Left colon (tissue), 2 donors: ENCODE measurements at places on chromosomes 11 and 22. TPM values are rescaled to one million over a fixed set of nuclear protein-coding genes. Genes with fewer than 3 reads are reported as not detected.

DNA sequence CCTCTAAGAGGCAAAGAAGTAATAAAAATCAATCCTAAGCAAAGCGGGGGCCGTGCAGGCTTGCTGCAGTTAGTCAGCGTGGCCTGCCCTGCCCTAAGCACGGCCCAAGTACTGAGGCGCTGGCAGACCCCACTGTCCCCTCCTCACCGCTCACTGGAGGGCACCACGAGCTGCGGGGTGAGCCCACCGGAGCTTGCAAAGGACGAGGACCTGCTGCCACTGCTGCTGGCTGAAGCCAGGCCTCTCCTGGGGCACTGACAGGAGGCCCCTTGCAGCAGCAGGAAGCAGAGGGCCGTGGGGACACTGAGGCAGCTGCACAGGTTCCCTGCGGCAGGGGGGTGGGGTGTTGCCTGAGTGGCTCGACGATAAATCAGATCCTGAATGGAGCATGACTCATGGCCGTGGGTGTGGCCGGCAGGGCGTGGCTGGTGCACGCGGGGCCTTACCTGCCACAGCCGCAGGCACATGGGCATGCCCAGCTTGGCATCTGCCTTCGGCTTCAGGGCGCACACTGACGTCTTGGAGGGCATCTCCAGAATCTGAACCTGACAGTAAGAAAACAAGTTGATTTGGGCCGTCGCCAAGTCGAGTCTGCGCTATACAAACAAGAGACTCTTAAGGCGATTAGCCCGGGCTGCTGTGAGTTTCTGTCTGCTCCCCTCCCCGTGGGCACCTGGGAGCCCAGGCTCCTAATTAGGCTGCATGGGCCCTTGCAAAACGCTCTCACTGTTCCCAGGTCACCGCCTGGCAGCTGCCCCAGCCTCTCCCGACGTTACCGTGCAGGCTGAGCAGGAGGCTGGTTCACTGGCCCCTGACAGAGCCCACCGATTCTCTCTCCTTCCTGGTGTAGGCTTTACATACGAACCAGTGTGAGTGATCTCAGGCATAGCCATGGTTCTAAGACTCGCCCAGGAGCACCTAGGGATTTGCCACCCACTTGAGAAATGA lies 45.9 kb downstream of the TBX1 start:
- DNase-seq, result peak; percentile 91

APOA1 gene
- total RNA-seq, result not detected

- no peak for DNase-seq
Measured at GRCh38 chr11:69877235-69877634, 58.0 kb upstream of the FGF3 start.

SLC22A8 gene
- not detected for total RNA-seq

DNA sequence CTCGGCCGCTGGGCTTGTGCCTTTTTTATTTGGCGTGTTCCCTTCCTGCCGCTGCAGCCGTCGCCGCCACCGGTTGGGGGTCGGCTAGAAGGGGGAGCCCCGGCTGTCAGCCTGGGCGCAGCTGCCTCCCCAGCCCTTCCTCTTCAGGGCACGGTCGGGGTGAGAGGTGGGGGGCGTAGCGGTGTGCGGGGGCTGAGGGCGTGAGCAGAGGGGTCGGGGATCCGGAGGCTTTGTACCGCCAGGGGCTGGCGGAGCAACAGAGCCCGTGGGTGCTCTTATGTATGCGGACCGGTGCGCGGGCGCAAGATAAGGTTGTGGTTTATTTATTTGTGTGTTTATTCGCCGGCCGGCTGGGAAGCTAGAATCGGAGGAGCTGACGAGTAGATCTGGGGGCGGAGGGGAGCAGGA lies 477 bp downstream of the ZBTB16 start:
- DNase-seq, result peak; percentile 64

DNA sequence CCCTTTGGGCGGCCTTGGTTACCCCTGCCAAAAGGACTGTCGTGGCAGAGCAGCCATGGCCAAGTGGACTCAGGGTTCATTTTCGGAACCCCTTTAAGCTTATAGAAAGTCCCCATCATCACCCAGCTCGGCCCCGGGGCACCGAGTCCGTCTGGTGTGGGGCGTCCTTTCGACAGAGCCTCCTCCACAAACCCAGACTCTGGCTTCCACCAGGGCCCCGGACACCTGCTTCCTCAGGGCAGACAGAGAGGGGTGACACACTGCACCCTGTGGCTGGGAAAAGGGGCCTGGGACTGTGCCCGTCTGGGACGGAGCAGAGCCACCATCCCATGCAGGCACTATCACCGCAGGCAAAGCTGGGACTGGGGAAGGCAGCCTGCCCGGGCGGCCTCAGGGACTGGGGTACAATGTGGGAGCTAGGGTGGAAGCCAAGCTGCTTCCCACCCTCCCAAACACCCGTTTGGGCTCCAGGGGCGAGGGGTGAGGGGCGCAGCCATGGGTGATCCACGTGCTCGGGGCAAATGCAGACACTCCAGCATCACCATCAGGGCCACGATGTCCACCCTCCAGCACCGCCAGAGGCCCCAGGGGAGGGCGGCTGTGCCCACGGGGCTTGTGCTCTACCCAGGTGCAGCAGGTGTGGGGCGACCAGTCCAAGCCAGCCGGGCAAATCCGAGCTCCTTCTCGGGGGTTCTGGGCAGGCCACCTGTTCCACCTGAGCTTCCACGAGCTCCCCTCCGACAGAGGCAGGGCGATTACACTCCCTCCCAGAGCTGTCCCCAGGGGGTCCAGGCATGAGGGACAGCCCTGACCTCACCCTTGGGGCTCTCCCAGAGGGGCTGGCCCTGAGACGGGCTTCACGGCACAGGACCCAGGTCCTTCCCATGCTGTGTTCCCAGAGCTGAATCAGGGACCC lies 11.7 kb upstream of the MRPL23 start:
- DNase-seq, result peak; percentile 0

FOXRED1 gene
- total RNA-seq, result 25.5 TPM

GRCh38 chr11:100830274-100830673 lies 143.2 kb downstream of the ARHGAP42 start:
- no peak for DNase-seq

- no peak for DNase-seq
Measured at GRCh38 chr11:128488471-128488870, 98.9 kb downstream of the ETS1 start.

GRCh38 chr11:128928400-128928799 lies 14.3 kb downstream of the TP53AIP1 start:
- DNase-seq, result no peak

DEUP1 gene
- not detected for total RNA-seq

DNA sequence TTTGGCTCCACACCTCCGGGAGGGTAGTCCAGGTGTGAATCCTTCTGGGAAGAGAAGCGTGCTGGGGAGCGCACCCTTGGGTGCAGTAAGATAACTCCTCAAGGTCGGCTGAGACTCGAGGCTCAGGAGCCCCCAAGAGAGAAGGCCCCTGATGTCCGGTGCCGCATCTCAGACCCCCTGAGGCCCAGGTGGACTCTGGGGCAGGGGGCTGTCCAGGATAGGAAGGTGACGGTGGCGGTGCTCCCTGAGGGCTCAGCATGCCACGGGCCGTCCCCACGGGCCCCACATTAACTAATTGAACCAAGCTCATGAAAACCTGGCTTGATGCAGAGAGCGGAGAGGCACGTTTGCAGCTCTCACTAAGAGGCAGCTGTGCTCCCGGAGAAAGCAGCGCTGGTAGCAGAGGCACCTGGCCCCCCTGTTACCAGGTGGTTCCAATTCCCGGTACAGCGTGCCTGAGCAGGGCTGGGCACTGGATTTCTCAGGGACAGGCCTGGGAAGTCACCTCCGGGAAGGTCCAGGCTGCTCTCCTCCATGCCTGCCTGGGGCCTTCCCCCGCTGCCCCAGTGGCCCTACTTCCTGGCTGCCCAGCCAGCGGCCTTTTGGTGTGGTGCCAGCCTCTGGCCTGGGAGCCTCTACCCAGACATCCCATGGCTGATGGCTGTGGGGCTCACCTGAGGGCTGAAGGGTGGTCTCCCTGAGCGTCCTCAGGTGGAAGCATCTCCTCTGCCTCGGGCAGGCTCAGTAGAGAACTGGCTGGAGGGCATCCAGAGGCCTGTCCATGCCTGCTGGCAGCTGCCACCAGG lies 1.1 kb downstream of the KCNQ1 start:
- peak; percentile 59 for DNase-seq

CAT gene
- 98.7 TPM for total RNA-seq

SPON1 gene
- total RNA-seq, result 86.7 TPM

KCNK7 gene
- 1.3 TPM for total RNA-seq

- no peak for DNase-seq
Measured at GRCh38 chr11:33747979-33748378, 11.8 kb upstream of the CD59 start.

DNA sequence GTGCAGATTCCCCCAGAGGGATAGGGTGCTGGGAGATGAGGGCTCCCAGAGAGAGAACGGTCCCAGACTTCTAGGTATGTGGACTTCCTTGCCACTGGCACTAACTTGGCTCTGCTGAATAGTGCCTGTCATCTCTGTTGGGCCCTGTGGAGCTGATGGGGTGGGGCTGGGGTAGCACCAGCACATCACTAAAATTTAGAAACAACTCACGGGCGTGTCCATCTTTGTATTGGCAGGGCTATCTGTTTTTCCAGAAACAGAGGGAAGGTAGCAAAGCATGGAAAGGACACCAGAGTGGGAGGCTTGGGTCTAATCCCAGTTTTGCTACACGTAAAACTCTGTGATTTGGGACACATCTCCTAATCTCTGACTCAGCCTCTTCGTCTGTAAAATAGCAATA lies 25.8 kb downstream of the SWAP70 start:
- no peak for DNase-seq

DNA sequence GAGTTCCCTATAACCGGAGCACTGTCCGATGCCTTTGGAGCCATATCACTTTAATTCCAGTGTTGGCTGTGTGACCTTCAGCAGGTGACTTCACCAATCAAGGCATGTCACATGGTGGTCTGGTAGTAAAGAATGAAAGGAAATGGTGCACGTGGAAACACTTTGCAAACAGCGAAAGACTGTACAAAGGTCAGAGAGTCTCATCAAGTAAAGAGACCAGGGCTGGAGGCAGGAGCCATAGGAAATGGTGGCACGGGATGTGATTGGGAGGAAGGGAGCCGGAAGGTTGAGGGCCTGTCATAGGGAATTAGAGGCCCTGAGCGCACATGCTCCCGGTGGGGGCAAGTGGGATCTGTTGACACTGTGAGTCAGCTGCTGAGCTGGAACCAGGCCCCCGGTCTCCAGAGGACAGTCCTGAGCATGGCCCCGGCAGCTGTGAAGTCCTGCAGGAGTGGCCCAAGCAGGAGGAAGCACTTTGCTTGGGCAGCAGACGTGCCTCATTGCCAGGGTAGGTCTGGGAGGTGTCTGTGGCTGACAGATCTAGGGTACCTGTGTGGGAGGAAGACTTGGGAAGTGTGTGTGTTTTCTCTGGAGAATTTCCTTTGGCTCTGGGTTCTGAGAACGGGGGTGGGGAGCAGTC lies 2.0 kb downstream of the DAGLA start:
- peak; percentile 63 for DNase-seq

GRCh38 chr11:100473390-100473740 lies 213.7 kb upstream of the ARHGAP42 start:
- DNase-seq, result no peak

GRCh38 chr22:32754413-32755041 lies 47.0 kb upstream of the TIMP3 start:
- DNase-seq, result peak; percentile 38

- no peak for DNase-seq
Measured at GRCh38 chr11:47225552-47226400, 11.0 kb downstream of the DDB2 start.

GRCh38 chr11:17765356-17766072 lies 30.9 kb downstream of the KCNC1 start:
- DNase-seq, result no peak

NOX4 gene
- 0.46 TPM for total RNA-seq

- no peak for DNase-seq
Measured at GRCh38 chr11:60934124-60934789, 10.0 kb downstream of the TMEM132A start.

- no peak for DNase-seq
Measured at GRCh38 chr11:5553343-5553742, 5.0 kb upstream of the OR52H1 start.

DNA sequence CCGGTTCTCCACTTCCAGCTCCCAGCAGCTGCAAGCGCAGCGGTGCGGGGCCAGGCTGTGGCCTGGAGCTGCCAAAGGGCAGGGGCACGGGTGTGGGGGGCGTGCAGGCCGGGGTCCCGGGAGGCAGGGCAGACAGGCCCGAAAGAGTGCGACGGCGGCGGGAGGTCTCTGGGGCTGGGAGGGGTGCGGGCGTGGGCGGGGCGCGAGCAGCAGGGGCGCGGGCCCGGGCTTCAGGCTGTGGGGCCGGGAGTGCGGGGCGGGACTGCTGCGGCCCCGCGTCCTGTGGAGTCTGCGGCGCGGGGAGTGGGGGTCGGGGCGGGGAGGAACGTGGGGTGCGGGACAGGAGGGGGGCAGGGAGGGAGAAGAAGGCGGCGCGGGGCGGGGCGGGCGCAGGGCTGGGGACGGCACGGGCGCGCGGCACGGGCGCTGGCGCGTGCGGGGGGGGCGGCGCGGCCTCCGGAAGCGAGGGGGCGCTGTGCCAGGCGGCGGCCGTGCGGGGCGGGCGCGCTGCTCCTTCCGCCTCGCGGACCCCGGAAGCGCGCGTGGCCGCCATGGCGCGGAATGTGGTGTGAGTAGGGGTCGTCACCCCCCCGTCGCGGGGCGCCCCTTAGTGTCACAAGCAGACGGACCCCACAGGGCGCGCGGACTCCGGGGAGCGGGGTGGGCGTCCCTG lies at the start of gene MRPL23:
TSS of gene MRPL23 (plus strand) at position 521 of the 673 bp plus-strand sequence. CDS start at position 552, 31 bp downstream.
- no peak for DNase-seq

- DNase-seq, result no peak
Measured at GRCh38 chr22:34897126-34897525, 168.8 kb upstream of the ISX start.

GRCh38 chr11:96328395-96329010 lies 14.5 kb downstream of the MAML2 start:
- no peak for DNase-seq

SEPTIN3 gene
- total RNA-seq, result 0.43 TPM
